ENCODE measurements at places on chromosomes 4 and X.

DNA sequence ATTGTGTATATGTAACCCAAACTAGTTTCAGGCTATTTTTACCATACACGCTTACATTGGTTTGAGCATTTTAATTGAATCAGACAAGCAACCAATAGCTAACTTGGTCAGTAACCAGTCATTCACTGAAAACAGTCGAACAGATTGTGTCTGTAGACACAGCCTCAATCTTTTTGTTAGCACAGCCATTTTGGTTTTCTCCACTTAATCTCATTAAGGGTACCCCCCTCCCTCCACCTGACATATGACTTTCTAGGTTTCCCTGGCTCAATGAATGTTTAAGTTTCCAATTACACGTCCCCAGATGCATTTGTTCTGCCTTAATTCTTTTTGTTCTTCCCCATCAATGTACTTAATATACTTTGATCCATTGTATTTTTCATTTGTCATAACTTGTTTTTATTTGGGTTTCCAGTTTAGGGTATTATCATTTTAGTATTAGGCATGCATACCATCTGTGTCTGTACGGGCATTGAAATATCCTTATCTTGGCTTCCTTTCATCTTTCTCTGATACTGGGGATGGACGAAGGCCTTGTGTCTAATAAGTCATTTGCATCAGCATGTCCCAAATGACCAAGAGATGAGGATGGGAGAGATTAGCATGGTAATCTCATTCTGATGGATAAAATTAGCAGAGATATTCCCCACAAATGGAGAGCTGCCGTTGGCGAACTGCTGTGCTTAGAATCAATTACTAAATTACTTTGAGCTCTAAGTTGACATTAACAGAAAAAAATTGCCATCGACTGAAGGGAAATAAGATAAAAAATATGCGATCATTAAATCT lies 35.9 kb upstream of the PHOX2B start:
- DNase-seq: no peak

GRCh38 chr4:89439533-89439932 lies 131.9 kb upstream of the GPRIN3 start:
- DNase-seq: no peak

GRCh38 chr4:6206771-6207290 lies 6.5 kb upstream of the JAKMIP1 start:
- DNase-seq: no peak

DNA sequence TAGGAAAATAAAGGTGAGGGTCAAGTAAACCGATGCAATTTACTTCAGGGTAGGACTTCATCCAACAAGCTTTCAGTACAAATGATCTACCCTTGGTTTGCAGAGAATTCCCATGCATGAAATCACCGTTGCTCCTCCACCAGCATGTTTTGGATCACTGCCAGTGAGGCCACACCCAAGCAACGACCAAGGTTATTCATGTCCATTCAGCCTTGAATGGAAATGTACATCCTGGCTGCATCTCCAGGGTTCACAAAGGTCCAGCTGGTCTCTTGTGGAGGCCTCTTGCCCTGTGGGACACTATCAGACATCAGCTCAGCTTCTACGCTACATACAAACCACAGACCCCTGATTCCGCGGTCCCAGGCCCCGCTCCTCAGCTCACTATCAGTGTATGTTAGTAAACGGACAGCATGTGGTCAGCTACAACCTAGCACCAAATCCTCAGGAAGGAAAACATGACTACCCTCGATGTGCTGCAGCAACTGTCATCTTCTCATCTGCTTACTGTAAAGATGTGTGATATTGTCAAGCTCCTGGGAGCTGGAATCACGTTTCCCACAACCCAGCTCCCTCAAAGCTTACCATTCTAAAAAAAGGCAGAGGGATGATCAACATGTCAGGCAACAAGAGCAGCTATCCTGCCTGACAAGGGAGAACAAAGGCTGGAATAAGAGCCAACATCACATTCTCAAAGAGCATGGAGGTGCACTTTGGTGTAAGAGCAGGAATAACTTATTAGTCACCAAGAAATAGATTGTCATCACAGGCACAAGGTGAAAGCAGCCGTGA lies 4.9 kb downstream of the LYAR start:
- no peak for DNase-seq

DNA sequence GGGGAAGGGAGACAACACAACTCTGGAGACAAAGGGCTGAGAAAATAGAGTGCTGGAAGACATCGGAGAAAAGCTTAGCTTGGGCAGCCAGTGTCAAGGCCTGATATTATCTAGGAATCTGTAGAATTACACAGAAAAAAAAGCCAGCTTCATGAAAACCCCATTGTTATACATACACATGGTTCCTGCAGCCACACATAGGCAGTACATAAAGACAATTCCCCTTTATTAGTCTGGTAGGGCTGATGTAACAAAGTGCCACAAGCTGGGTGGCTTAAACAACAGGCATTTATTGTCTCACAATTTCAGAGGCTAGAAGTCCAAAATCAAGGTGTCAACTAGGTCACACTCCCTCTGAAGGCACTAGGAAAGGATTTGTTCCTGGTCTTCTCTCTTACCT lies 503.5 kb downstream of the MID1IP1 start:
- DNase-seq: no peak

DNA sequence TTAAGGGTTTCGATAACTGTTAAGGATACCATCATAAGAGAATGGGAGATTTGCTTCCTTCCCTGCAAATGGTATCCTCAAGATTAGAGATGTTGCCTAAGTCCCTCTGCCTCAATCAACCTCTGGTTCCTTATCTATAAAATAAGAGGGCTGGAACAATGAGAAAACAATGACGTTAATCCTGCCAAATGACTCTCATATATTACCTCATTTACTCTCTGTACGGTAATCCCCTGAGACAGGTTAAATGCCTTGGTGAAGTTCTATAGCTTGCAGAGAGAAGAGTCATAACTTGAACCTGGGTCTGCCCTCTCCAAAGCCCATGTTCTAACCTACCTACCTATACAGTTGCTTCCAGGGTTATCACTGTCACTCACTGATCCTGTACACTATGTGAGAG lies 100.2 kb upstream of the OTUD4 start:
- DNase-seq: no peak

DNA sequence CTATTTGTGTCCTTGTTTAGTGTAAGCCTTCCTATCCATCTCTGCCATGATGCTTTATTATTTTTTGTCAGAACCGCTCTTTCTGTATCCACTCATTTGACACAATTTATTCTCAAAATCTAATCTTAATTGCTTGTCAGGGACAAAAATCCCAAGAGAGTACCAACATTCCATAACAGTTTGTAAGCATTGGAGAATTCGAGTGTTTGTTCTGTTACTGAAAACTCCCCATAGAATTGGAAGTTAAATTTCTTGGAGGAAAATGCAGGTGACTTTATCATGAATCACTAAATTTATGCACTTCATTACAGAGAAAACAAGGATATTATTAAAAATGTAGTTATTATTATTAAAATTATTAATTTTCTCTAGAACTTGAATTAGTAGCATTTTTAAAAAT lies 1986.1 kb downstream of the ARAP2 start:
- DNase-seq: no peak

DNA sequence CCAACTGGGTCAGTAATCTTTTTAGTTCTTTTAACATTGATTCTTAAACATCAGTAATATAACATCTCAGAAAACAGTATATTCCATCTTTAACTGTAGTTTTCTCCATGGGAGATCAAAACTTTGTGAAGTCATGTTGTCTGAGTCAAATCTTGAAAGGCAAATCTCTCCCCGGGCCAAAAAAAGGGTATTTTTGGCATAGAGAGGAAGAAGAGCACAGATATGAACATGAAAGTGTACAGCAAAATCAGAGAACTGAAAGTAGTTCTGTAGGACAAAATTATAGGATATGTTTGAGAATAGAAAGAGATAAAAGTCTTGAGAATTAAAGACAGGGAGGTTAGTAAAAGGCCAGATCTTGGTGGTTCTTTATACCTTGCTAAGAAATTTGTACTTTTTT lies 176.4 kb upstream of the GYPA start:
- no peak for DNase-seq

DNA sequence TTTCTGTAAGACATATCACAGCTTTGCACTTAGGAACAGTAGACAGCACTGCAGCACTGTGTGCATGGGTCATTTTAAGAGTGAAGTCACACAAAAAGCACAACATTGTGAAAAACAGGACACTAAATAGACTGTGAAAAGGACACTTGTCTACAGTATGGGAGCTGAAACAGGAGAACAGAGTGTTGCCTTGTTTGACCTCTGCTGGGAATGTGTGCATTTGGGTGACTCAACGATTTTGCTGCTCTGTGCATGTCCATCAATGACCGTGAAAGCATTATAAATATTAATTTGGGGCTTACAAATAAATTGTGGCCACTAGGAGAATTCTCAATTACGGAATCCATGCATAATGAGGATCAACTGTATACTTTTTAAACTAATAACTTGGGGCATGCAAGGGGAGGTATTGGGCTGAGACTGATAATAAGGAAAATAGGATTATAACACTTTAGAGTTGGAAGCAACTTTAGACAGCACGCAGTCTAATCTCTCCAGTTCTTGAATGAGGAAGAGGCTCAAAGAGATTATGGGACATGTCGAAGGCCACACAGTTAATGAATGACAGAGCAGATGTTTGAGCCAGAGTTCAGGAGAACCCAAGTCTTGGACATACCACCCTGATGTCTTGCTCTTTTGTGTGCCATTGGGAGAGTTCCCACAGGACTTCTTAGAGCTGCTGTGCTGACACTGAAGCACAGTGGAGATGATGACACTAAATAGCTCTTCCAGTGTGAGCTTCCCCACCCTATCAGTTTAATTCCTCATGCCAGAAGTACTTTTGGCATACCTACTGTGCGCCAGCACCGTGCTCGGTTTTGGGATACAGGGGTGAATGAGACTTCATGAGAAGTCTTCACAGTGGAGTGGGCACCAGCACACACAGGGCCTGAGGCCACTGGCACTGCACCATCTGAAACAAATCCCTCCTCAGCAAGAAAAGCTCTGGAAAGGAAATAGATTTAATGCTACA lies 79.3 kb downstream of the FRAS1 start:
- DNase-seq: no peak

- DNase-seq: no peak
Measured at GRCh38 chrX:15985937-15986336, 131.3 kb upstream of the AP1S2 start.

DNA sequence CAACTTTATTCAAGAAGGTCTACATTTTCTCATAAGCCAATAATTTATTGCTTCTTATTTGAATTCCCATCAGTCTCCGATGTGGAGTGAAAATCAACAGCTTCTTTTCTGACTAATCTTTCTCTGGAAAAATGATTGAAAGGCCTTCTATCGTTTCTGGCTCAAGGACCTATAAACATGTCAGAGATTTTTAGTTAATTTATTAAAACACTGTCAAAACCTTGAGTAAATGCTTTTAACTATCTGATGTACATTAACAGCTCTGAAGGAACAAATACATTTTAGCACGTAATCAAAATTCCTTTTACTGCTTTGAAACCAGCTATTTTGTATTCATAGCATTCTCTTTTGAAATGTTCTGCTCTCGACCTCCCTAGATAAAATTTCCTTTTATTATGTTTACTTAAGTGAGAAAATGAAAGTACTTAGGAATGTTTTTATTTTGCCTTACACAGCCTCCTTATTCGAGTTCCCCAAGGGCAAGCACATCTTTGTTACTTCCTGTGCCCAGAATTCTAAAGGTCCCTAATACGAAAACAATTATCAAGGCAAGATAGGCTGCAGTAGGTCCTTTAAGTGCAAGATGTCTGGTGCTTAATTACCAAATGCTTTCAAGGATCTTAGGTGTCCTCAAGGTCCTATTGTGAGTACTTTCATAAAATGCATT lies 3.1 kb upstream of the ZFX start:
- DNase-seq: no peak

DNA sequence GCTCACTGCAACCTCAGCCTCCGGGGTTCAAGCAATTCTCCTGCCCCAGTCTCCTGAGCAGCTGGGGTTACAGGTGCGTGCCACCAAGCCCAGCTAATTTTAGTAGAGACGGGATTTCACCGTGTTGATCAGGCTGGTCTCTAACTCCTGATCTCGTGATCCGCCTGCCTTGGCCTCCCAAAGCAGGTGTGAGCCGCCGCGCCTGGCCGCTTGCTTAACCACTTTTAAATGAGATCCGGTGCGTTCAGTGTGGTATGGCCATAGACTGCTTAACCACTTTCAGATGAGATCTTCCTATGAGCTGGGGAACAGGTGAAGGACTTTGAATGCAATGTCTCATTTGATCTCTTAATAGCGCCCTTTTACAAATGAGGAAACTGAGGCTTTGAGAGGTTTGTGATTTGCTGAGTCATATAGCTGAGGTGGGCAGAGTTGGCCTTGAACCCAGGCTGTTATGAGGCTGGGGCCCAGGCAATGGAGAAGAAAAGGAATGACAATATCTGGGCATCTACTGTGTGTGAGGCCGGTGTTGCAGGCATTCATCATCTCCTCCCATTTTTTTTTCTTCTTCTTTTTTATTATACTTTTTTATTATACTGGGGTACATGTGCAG lies 41.9 kb upstream of the NSG1 start:
- no peak for DNase-seq

DNA sequence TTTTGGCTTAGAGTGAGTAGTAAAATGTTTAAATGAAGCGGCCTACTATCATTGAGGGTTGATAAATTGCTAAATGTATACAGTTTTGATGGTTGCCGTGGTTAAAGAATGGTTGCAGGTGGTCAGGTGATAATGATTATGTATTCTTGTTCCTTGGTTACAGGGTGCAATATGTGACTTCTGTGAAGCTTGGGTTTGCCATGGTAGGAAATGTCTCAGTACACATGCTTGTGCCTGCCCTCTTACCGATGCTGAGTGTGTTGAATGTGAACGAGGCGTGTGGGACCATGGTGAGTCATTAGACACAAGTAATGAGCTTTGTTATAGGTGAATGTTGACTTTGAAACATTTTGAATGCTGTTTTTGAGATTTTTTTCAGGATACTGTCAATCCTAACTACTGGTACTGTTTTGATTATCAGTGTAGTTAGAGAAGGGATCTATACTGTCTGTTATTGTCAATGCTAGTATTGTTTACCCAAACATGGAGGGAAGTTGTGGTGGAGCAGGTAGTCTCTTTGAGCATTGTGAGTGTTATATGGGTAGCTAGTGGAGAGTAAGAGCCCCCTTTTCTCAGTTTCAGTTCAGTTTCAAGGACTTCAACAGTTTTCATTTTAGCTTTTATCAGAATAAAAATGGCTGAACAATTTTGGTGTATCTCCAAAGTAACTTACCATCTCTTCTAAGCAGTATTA lies 8.9 kb downstream of the ZNF330 start:
- no peak for DNase-seq

Measured in muscle of back (tissue), 13 donors.